ENCODE measurements at places on chromosomes 6 and 20.

DNA sequence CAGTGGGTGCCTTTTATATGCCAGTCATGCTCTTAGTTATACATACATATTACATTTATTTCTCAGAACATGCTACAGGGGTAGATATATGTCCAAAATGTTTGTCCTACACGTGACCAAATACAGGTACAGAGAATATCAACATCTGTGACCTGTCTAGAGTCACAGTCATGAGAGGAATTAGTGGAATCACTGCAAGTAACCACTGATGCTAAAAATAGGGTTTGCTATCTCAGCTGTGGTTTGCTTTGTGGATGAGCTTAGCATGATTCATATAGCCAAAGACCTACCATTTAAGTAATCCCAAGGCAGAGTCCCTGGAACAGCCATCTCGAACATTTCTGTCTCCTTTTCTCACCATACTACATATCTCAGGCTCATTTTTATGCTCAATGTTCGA is 32.3 kb downstream of the GSTA3 start:
- H3K36me3 ChIP-seq: no peaks in the 10 kb centered on the region
- no peak for DNase-seq
- no peak overlapping the region for H3K4me3 ChIP-seq
- H3K27me3 ChIP-seq: no peaks in the 10 kb centered on the region
- H3K4me1 ChIP-seq: no peaks in the 10 kb centered on the region

DNA sequence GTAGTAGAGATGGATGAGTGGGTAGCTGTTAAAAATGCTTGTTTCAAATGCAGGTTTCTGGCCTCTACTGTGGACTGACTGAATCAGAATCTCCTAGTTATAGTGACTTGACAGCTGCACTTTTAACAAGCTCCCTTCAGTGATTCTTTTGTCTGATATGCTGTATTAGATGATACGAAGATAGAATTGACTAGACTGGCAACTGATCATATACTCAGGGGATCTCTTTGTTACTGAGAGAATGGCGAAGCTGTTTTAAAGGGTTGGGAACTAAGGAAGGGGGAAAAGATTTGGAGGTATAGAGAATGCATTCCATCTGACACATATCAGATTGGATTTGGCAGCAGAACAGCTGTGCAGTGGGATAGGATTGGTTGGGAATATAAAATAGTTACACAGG is 7.0 kb downstream of the ENPP4 start:
- DNase-seq: no peak
- no peaks in the 10 kb centered on the region for H3K27me3 ChIP-seq
- no peaks in the 10 kb centered on the region for H3K4me1 ChIP-seq
- H3K4me3 ChIP-seq: no peak overlapping the region

DNA sequence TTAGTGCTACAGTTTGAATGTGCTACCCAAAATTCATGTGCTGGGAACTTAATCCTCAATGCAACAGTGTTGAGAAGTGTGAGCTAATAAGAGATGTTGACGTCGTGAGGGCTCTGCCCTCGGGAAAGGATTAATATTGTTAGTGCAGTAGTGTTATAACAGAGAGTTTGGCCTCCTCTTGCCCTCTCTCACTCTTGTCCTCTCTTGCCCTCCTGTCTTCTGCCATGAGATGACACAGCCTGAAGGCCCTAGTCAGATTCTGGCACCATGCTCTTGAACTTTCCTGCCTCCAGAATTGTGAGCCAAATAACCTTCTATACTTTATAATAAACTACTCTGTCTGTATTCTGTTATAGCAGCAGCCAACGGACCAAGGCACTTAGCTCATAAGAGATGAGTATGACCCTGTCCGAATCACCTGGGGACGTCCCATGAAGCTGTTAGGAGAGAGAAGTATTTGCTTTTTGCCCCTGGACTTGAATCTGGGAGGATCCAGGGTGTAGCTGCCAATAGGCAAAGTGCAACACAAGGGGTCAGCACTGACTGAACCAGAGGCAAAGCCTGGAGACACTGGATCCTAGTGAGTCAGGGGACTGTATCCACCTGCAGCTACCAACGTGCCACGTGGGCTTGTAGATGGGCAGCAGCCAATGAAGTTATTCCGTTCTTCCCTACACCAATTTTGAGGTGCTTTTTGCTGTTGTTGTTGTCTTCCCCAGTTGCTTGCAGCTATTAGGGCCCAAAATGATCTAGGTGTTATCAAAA is 233.7 kb downstream of the THBS2 start:
- DNase-seq: no peak
- H3K4me3 ChIP-seq: no peak overlapping the region
- no peak overlapping the region for H3K27ac ChIP-seq
- H3K4me1 ChIP-seq: no peaks in the 10 kb centered on the region
- H3K27me3 ChIP-seq: no peaks in the 10 kb centered on the region

- peak within 1 kb of the TSS; percentile 96 for H3K4me3 ChIP-seq
- H3K36me3 ChIP-seq: no peaks in the 10 kb centered on the region
- no peaks in the 10 kb centered on the region for H3K27me3 ChIP-seq
- peak within 1 kb of the TSS; percentile 98 for H3K27ac ChIP-seq
- H3K4me1 ChIP-seq: peaks cover 7% of the 10 kb centered on the region
- DNase-seq: no peak
Observed at GRCh38 chr6:16760516-16761470, at the start of gene ATXN1. Gene ATXN1 (minus strand): TSS chr6:16761460.

DNA sequence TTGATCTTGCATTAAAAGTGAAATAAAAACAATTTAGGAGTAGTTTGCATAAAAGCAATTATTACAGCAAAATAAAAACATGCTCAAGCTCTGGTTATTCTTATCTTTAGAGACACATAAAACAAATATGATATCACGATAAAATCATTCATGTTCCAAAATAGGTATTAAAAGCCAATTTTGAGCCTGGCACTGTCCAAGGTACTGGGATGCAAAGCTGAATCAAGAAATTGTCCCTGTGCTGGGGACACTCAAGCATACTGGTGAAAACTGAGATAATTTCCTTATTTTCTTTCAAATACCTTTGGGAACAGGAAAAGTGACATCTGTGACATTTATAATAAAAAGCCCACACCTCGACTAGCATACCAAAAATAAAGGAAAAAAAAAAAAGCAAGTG is 931 bp upstream of the MTCL3 start:
- no peak overlapping the region for H3K27ac ChIP-seq
- no peak for DNase-seq
- H3K4me1 ChIP-seq: peaks cover 7% of the 10 kb centered on the region
- no peak overlapping the region for H3K4me3 ChIP-seq

DNA sequence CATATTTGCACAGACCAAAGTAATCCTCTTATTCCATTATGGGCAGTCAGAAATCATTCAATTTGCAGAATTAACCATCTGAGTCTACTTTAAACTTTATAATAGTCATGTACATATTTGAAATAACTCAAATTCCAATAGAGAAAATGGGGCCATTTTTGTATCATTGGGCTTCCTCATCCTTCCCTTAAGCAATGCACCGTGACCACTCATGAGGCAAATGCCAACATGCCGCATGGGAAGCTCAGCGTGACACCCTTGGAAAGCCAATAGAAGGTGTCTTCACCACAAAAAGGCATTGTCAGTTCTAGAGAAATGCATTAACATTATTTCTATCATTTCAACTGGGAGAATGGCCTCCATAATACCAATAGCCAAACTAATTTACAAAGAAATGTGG is 38.5 kb downstream of the SIM1 start:
- H3K36me3 ChIP-seq: no peaks in the 10 kb centered on the region
- no peak overlapping the region for H3K4me3 ChIP-seq
- H3K27ac ChIP-seq: no peak overlapping the region
- no peaks in the 10 kb centered on the region for H3K27me3 ChIP-seq

DNA sequence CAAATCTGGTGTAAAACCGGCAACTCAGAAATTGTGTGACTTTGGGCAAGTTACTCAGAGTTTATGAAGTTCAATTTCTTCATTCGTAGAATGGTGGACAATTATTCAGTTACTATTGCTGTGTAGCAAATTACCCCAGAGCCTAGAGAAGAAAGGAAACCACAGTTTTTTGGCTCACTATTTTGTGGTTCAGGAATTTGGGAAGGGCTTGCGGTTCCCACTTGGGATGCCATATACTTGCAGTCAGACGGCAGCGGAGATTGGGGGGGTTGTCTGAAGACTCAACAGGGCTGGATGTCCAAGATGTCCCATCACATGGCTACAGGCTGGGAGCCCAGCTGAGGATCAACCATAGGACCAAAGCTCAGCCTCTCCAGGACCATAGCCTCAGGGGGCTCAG is 108.1 kb downstream of the PCSK2 start:
- no peak for DNase-seq
- no peaks in the 10 kb centered on the region for H3K36me3 ChIP-seq
- H3K4me3 ChIP-seq: no peak overlapping the region
- no peaks in the 10 kb centered on the region for H3K27me3 ChIP-seq
- H3K27ac ChIP-seq: no peak overlapping the region
- no peaks in the 10 kb centered on the region for H3K4me1 ChIP-seq

DNA sequence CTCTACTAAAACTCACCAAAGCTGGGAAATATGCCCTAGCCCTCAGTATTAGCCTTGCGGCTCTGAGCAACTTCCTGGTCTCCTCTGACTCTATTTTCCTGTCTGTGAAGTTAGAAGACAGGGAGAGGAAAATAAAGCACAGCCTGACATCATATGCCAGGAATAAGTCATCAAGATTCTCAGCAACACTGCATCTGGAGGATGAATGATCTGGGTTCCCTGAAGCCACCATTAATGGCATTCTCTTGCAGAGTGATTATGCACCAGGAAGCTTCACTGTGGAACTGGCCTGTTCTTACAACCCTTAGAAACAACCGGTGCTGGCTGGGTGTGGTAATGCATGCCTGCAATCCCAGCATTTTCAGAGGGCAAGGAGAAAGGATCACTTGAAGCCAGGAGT is 12.4 kb downstream of the ADGRF5 start:
- H3K4me3 ChIP-seq: no peak overlapping the region
- H3K4me1 ChIP-seq: no peaks in the 10 kb centered on the region
- no peak overlapping the region for H3K27ac ChIP-seq

DNA sequence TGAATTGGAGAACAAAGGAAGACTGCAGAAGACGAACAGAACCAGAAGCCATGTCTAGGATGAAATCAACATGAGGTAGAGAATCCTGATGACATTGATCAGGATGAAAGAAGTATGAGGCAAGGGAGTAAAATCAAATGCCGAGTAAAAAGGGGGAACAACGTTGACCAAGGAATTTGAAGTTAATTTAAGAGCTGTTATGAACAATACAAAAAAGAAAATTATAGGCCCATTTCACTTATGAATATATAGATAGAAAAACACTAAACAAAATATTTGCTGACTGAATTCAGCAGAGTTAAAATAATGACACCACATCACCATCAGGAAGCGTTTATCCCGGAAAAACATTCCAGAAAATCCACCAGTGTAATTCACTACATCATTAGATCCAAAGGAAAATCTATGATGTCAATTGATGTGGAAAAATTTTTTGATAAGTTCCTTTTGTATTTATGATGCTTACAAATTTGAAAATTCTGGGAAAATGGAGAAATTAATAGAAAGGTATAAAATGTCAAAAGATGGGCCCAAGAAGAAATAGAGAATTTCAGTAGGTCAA is 8.1 kb upstream of the CCN5 start:
- H3K27me3 ChIP-seq: no peaks in the 10 kb centered on the region
- DNase-seq: no peak
- H3K4me3 ChIP-seq: no peak overlapping the region
- peak overlapping the region; percentile 93 for H3K27ac ChIP-seq

GRCh38 chr6:87968435-87969278 is 79.0 kb upstream of the SPACA1 start:
- no peak for DNase-seq
- no peaks in the 10 kb centered on the region for H3K36me3 ChIP-seq
- H3K4me3 ChIP-seq: peak overlapping the region; percentile 46

- DNase-seq: no peak
- H3K27me3 ChIP-seq: no peaks in the 10 kb centered on the region
- no peak overlapping the region for H3K4me3 ChIP-seq
- no peak overlapping the region for H3K27ac ChIP-seq
Observed at GRCh38 chr20:5369629-5370028, 52.9 kb upstream of the PROKR2 start.

DNA sequence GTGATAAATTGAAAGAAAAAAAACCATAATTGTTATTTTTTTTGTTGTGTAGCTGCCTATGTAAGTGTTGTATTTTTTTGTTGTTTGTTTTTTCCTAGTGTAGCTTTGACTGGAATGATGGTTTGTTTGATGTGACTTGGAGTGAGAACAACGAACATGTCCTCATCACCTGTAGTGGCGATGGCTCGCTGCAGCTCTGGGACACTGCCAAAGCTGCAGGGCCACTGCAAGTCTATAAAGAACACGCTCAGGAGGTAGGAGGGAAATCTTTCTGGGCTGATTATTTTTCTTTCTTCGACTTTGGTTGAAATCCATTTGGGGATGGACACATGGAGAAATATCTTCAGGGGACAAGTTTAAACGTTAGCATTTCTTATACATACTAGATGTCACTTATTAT is 3.8 kb downstream of the PEX7 start:
- H3K27me3 ChIP-seq: no peaks in the 10 kb centered on the region
- H3K4me3 ChIP-seq: no peak overlapping the region
- no peak overlapping the region for H3K27ac ChIP-seq
- H3K4me1 ChIP-seq: no peaks in the 10 kb centered on the region

DNA sequence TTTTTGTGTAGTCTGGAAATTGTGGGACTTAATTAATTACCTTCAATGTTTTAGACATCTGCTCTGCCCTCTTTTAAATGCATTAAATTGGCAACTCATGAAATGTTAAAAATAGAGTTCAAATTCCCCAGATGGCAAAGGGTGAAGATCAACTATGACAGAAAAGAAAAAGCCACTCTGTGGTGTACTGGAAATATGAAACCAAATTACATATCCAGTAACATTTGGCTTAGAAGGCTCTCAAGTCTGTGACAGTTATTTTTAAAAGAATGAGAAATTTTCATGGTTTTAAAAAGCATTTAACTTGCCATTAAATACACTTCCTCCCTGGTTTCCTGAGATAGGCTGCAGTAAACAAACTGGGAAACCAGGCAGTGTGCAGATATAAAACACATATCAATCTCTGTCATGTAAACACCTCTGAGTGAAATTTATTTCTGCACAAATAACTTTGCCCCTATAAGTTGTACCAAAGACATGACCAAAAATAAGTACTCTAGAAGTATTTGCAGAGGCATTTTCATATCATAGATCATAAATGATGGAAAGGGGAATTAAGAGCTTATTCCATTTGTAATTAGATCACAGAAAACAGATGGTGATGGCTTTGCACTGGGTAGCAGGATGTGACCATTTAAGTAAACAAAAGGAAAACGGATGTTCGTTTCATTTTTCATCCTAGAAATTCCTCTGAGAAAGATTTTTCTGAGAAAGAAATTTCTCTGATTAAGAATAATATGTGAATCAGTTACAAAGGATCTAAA is 360.1 kb downstream of the SAMD5 start:
- H3K36me3 ChIP-seq: no peaks in the 10 kb centered on the region
- no peaks in the 10 kb centered on the region for H3K27me3 ChIP-seq
- no peaks in the 10 kb centered on the region for H3K4me1 ChIP-seq
- H3K4me3 ChIP-seq: no peak overlapping the region

DNA sequence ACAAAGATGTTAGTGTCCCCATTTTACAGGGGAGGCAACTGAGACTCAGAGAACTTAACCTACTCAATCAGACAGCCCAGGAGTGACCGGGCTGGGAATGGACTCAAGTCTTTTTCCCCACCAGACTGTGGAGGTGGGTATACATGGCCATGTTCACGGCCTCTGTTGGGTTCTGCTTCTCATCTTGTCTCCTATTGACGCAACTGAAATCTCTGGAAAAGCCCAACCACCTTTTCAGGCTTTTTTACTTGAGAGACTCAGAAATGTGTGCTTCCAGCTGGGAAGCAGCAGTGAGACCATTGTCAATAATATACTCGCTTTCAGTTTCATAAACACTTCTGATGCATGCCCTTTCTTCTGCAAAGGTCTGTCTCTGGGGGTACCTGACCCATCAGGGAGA is 70.7 kb downstream of the SOBP start:
- H3K27ac ChIP-seq: peak overlapping the region; percentile 75
- no peaks in the 10 kb centered on the region for H3K4me1 ChIP-seq
- H3K36me3 ChIP-seq: no peaks in the 10 kb centered on the region
- H3K27me3 ChIP-seq: no peaks in the 10 kb centered on the region
- H3K4me3 ChIP-seq: peak overlapping the region; percentile 12
